ENCODE measurements at places on chromosomes 12 and 14.

GRCh38 chr12:102757882-102758226, 159.2 kb downstream of the PAH start:
- DNase-seq, result no peak

DNA sequence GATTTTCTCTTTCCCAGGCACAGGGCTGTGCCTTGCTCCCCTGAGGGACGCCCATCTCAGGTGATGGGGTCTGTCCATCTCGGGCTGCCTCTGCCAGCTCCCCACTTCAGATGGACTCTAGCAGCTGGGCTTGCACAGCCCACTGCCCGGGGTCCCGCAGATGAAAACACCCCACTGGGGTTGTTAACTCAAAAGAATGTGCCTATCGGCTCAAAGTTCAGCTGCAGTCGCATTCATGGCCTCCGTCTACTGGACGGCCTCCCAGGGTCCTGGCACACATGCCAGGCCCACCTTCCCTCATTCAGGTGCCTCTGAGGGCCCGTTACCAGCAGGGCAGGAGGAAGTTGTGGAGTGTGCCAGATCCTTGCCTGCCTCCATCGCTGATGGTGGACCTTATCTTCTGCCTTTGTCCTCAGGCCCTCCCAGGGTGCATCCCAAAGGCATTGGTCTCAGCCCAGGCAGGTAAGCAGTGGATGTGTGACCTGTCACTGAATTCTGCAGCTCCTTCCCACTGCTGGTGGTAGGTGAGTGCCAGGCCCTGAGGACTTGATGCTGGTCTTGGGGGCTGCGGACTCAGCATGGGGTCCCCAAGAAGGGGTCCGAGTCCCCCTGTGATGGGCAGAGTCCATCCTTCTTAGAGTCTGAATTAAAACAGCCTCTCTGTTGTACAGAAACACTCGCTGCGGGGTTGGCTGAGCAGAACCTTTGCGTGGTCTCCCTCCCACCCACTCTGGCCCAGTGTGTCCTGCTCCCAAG, 324.6 kb upstream of the DIO3 start:
- no peak for DNase-seq

DNA sequence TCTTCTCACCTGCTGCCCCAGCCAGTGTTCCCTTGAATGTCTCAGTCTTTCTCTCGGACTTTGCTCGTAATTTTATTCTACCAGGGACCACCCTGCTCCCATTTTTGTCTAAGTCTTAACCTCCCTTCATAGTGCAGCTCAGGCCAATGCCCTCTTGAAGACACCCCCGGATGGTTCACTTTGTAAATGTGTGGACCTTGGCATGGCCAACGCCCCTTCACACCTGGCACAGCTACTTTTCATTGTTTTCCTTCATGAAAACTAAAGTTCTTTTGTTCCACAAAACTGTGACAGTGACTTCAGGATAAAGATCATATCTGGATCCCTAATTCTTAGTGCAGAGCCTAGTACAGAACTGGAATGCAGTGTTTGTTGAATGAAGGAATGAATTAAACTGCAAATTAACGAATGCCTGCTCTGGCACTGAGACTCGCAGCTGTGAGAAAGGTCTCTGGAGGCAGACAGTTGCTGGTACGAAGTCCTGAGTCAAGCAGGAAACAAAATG, 3.5 kb upstream of the RNASE4 start:
- no peak for DNase-seq

GRCh38 chr12:74988156-74988555, 221.5 kb downstream of the KCNC2 start:
- DNase-seq, result no peak

DNA sequence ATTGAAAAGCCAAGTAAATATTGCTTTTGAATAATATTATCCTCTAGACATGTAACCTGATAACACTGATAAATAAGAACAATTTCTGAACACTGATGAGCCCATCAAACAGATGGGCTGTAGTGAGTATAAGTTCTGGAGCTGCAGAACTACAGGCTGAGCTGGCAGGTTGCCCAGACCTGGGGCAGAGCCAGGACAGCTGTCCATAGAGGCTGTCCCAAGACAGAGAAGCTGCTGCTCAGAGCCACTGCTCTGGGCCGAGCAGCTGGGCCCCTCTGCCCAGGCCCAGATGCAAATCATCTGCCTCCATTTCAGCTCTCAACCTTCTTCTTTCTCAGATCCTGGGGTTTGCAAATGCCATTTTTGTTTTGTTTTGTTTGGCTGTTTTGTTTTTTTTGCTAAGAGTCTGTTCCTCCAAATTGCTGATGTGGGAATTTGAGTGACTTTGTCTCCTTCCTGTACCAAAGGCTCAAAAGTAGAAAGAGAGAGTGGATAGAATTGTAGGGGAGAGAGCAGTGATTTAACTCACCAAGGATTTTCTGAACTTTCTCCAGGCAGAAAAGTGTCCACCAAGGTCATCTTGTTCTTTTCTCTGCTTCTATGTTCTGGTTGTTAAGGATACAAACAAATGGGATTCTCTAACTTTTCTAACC, 4.0 kb upstream of the TESPA1 start:
- DNase-seq, result no peak

GRCh38 chr12:104177663-104178501, 37.7 kb upstream of the TXNRD1 start:
- DNase-seq, result peak; percentile 76

Data from H54 (cell line).